ENCODE measurements at places on chromosomes 4 and X.

DNA sequence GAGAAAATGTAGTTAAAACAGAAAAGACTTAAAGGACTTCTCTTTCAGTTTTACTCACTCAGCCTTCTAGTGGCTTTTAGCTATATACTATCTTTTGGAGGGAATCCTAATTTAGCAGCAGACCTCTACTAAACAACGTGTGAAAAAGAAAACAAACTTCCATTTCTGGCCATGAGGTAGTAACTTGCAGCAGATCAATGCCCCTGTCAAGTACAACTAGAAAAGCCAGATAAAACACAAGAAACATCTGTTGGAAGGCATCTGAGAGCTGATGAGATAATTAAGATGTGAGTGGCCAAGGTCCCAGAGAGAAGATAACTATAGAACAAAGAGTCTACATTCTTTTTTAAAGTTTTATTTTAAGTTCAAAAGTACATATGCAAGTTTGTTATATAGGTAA lies 101.7 kb downstream of the CORIN start:
- DNase-seq, result no peak
- H3K27ac ChIP-seq, result no peak overlapping the region
- H3K4me1 ChIP-seq, result no peaks in the 10 kb centered on the region
- H3K27me3 ChIP-seq, result no peaks in the 10 kb centered on the region
- no peaks in the 10 kb centered on the region for H3K36me3 ChIP-seq

DNA sequence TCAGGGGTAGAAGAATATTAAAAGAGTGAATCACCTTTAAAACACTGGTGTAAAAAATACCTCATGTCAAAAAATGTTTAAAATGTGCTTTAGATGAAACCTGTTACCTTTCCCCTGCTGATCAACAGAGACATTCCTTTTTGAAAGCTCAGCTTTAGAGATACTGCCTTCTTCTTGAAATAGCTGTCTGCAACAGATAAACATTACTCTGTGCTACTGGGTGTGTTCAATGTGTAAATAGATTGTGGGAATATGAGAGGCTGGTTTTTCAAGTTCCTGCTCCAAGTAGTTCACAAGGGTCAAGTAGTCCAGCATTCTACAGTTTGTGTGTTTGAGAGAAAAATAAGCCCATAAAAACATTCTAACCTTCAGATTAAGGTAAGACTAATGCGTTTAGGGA lies at the start of gene SYTL5:
Gene SYTL5 (plus strand): TSS at position 263 of the 400 bp plus-strand sequence. CDS start 27,337 bp downstream, outside the sequence.
- no peak within 1 kb of the TSS for H3K4me3 ChIP-seq
- no peak for DNase-seq
- H3K36me3 ChIP-seq, result no peaks in the 10 kb centered on the region

DNA sequence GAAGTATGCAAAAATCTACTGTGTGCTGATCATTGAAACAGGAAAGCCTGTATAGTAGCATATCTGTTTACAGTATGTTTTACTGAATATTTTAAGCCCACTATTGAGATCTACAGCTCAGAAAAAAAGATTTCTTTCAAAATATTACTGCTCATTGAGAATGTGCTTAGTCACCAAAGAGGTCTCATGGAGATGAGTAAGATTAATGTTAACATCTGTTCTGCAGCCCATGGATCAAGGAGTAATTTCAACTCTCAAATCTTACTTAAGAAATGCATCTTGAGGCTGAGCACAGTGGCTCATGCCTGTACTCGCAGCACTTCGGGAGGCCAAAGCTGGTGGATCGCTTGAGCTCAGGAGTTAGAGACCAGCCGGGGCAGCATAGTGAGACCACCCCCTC lies 3.3 kb downstream of the RNF4 start:
- no peaks in the 10 kb centered on the region for H3K27me3 ChIP-seq
- peaks cover 23% of the 10 kb centered on the region for H3K36me3 ChIP-seq
- no peak for DNase-seq
- peak overlapping the region; percentile 45 for H3K27ac ChIP-seq
- peaks cover 32% of the 10 kb centered on the region for H3K4me1 ChIP-seq

DNA sequence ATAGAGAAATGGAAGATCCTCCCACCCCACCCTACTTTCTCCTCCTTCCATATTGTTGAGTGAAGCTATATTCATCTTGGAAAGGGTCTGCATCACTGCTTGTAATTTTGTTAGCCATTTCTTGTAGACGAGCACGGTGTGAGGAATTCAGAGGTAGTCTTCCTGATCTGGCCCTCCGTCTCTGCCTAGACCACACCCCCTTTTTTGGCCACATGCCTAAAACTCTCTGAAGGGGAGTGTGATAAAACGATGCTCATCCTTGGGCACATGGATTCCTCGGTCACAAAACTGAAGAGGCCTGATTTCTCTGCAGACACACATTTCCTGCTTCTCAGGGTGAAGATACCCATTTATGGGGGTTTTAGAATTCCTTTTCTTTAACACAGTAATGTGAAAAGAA lies 182.8 kb downstream of the LARP7 start:
- peak; percentile 27 for DNase-seq
- H3K27me3 ChIP-seq, result no peaks in the 10 kb centered on the region
- no peaks in the 10 kb centered on the region for H3K36me3 ChIP-seq
- peaks cover 20% of the 10 kb centered on the region for H3K4me1 ChIP-seq

DNA sequence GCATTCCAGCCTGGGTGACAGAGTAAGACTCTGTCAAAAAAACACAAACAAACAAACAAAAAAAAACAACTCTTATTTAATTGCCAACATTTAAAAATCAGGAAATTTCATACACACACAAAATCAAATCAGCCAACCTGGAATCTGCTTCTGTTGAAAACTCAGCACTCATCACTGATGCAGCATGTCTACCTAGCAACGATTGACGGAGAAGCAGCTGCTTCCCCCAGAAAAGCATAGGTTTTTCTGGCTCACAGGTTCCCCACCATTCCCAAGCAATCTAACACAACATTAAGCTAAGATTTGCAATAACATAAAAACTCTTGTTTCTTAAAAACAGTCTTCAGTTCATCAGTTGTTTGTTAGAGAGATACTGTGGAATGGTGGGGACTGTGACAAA lies 143.6 kb downstream of the DHX15 start:
- H3K27ac ChIP-seq, result no peak overlapping the region
- H3K36me3 ChIP-seq, result no peaks in the 10 kb centered on the region
- peaks cover 10% of the 10 kb centered on the region for H3K4me1 ChIP-seq
- no peak overlapping the region for H3K4me3 ChIP-seq
- no peak for DNase-seq

DNA sequence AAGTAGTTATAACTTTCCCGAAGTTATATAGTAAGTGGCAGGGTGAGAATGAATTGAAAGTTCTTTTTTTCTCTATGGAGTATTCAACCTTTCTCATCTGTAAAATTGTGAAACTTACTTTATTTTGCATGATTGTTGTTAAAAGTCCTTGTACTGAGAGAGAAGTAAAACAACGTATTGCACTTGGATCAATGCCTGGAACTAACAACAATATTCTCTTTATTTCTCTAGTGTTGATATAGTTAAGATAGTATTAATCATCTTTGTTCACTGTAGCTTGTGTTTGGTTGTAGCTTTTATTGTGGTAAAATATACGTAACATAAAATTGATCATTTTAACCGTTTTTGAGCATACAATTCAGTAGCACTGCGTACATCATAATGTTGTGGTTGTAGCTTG lies 48.7 kb downstream of the STIM2 start:
- no peak overlapping the region for H3K27ac ChIP-seq
- no peak overlapping the region for H3K4me3 ChIP-seq
- no peak for DNase-seq
- H3K4me1 ChIP-seq, result peaks cover 32% of the 10 kb centered on the region
- no peaks in the 10 kb centered on the region for H3K36me3 ChIP-seq

DNA sequence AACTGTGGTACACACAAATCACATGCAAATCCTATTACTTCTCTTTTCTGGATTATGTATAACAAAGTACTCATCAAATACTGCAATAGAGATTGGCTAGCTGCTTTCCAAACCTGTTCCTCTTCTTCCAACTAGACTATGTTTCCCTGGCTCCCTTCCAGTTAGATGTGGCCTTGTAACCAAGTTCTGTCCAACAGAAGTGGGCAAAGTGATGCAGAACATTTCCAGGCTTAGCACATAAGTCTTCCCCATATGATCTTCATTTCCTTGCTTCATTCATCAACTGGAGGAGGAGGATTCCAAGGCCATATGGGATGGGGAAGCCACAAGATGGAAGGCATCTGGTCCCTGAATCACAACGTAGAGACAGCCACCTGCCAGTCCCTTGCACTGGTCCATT lies 8.0 kb downstream of the SLC9A7 start:
- no peak overlapping the region for H3K27ac ChIP-seq
- no peaks in the 10 kb centered on the region for H3K4me1 ChIP-seq
- DNase-seq, result no peak
- H3K36me3 ChIP-seq, result no peaks in the 10 kb centered on the region
- no peaks in the 10 kb centered on the region for H3K27me3 ChIP-seq
- H3K4me3 ChIP-seq, result no peak overlapping the region

GRCh38 chr4:73068491-73069337 lies 802 bp downstream of the COX18 start:
- peak; percentile 22 for DNase-seq
- H3K4me3 ChIP-seq, result peak overlapping the region; percentile 72
- 0 out of 2 replicates have a peak, but pooled peaks cover 3% of the 10 kb centered on the region for H3K36me3 ChIP-seq
- H3K27ac ChIP-seq, result peak overlapping the region; percentile 93

DNA sequence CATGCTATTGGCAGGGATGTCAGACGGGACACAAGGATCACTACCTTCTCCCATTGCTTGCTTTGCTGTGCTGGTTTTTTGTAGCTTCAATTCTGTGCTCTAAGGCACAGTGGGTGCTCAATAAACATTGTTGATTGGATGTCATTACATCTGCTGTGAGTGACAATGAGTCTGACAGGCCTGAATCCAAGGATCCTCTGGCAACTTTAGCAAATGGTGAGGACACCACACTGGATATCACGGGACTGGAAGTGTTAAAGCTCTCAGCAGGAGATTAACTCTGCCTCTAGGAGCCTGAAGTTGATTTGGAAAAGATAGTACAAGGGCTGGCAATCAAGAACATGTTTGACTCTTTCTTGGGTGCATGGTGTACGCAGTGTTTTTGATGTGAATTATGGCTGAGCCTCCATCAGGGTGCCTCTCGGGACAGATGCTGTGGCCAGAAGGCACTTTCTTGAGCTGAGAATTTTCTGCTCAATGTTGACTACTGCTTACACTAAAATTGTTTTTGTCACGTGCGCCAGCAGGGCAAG lies 217.9 kb downstream of the ARAP2 start:
- H3K27ac ChIP-seq, result no peak overlapping the region
- no peaks in the 10 kb centered on the region for H3K36me3 ChIP-seq
- peaks cover 15% of the 10 kb centered on the region for H3K4me1 ChIP-seq
- H3K4me3 ChIP-seq, result no peak overlapping the region
- H3K27me3 ChIP-seq, result no peaks in the 10 kb centered on the region
